SHP77 treated with DMSO at 0.1 percent for 48 hours (cell line): ENCODE measurements at places on chromosomes 13 and 19.

GRCh38 chr13:41428155-41428554 is 29.2 kb upstream of the RGCC start:
- DNase-seq: no peak

DNA sequence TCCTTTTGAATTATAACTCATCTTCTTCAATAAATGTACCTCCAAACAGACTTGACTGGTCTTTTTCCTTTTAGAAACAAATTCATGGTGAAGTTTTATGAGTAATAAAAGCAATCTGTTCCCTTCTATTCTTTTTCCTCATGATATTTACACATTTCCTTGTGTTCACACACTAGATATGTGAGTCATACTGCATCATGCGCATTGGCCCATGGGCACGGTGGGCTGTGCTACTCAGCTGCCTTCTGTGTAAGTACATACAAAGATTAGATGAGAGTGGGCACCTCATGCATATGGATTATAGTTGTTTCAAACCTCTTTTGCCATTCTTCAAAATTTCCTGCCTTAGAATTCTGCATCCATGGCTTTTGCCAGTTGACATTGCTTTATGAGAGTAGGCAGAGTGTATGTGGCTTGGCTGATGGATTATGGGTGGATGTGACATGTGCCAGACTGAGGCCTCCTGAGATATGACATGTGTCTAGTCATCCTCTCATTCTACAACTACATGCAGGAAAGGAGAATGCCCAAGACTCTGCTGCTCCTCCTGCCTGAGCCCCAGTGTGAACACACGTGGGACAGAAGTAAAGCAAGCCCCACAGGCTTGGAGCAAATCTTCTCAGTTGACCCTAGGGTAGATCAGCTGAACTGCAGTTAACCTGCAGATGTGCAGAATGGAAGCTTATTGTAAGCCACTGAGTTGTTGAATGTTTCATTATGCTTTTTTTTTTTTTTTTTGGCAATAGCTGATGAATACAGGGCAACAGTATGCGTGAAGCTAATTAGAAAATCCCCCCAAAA is 109.9 kb downstream of the RBM26 start:
- DNase-seq: no peak

DNA sequence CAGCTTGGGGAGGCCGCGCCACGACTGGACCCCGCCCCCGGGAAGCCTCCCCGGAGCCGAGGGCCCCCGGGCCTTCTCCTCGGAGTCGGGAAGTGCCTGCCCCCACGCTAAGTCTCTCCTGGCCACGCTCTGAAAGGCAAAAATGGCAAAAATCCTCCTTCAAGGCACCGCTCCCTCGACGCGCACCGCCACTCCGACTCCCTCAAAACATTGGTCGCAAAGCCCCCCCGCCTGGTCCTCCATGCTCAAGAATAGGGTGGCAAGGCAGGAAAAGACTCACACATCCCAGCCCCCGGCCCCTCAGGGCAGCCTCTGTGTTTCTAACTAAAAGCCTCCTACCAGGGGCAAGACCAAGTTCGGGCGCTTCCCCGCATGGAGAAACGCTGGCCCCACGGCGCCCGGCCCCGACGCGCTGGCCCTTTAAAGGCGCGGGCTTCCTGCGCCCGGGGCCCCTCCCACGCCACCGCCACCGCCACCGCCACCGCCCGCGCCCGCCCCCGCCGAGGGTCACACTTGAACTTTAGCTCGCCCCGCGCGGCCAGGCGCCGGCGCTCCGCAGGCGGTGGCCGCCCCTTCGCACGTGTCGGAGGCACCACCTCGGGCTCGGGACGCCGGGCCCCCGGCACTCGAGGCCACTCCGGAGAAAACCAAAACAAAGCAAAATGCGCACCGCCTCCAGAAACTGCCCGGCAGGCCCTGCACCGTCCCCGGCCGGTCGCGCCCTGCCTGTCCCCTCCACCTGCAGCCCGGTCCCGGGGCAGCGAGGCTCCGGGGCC is 1.9 kb downstream of the FOXO1 start:
- no peak for DNase-seq

DNA sequence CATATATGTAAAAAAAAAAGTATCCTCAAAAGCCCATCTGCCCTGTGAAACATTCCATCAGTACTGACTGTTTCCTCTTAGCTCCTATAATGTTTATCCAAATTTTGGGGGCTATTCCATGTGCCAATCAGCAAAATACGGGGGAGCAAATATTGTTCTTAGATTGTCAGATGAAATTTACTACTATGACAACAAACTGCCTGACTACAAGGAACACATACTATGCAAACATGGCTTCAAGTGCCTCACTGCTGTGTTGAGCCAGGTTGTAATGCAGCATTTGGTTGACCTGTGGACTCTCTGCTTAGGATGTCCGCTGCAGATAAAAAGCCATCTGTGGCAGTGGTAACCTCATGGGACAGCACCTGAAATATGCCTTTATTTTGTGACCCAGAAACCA is 98.2 kb upstream of the SCEL start:
- DNase-seq: no peak

- DNase-seq: no peak
Measured at GRCh38 chr19:38307076-38307475, 3.0 kb downstream of the C19orf33 start.

DNA sequence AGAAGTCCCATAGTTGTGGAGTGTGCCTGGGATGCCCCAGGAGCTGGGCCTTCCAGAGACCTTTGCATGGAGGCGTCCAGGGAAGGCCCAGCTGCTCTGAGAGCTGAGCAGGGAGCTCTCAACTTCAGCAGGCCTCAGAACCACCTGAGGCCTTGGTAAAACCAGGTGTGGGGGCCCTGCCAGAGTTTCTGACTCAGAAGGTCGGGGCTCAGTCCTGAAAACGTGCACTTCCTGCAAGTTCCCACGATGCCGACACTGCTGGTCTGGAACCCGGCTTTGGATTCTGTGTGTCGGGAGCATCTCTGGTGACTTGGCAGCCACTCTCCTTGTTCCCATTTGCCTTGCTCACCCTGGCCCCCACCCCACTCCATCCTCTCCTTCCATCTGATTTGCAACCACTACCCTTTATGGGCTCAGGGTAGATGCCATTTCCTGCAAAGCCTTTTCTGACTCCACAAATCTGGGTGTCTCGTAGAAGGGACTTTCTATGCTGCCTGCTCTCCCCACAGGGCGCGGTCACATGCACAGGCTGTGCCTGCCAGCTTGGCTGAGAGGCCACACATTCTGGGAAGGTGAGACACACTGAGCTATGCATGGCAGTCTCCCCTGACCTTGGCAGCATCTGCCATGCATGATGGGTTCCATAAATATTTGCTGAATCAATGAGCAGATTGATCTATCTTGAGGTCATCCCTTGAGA is 244.7 kb downstream of the COL4A1 start:
- no peak for DNase-seq
